ENCODE measurements at places on chromosomes 12 and 14.

DNA sequence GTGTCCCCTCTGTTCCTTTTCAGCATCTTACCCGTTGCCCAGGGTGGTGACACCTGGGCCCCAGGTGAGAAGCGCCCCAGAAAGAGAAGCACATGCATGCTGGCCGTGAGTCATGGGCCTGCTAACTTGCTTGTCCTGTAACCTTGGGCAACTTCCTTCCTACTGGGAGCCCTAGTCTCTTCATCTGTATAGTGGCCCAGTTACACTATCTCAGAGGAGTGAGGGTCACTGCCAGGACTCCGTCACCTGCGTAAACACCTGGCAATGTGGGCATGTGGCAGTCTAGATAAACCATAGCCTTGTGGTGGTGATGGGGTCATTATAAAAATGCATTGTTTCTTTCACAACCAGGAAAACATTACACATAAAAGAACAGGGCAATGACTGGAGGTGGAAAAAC lies 125.2 kb downstream of the SLC25A47 start:
- H3K27me3 ChIP-seq = no peaks in the 10 kb centered on the region
- no peak overlapping the region for H3K4me3 ChIP-seq
- H3K36me3 ChIP-seq = peaks cover 4% of the 10 kb centered on the region
- H3K27ac ChIP-seq = no peak overlapping the region
- no peak for DNase-seq

GRCh38 chr12:89351489-89352241 lies 636 bp downstream of the DUSP6 start:
- peaks cover 66% of the 10 kb centered on the region for H3K4me1 ChIP-seq
- H3K27ac ChIP-seq = peak overlapping the region; percentile 96
- no peaks in the 10 kb centered on the region for H3K27me3 ChIP-seq
- DNase-seq = peak; percentile 66
- no peaks in the 10 kb centered on the region for H3K36me3 ChIP-seq

- H3K4me1 ChIP-seq = peaks cover 40% of the 10 kb centered on the region
- no peak overlapping the region for H3K27ac ChIP-seq
- no peaks in the 10 kb centered on the region for H3K27me3 ChIP-seq
- H3K4me3 ChIP-seq = no peak overlapping the region
These were observed 3.3 kb upstream of the SMARCC2 start for GRCh38 chr12:56192582-56192981.

DNA sequence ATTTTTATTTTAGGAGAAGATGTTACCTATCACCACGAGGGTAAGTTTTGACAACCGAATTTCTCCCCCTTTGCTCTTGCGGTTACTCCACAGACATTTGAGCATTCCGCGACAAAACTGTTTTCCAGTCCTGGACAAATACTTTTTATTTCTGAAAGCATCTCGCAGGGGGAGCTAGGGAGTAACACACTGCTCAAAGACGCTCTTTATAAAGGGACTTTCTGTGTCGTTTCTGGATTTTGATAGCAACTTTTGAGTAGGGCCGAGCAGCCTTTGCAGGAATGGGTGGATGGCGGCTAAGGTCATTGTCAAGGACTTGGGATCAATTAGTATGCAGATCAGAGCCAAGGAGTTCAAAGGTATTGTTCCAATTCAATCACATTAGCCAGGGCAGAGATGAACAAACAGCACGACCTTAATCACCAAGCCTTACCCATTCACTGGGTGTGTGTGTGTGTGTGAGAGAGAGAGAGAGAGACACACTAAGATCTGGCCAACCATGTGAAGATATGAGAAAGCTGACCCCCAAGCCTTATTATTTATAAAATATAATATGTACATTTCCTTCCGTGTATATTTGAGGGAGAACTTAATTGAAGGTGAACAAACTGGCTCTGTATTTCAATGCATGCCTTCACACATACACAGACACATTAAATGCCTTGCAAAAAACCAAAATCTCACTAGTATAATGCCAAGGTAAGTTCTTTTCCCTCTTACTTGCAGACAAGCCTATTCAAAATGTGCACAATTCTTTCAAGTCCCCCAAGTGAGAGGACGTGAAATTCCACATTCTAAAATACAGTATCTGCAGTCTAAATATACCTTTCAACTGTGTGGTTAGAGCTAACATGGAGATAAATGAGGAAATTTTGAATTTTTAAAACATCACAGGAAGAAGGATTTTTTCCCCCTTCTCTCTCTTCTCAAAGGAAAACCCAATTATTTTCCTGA lies 613.8 kb downstream of the VRK1 start:
- no peaks in the 10 kb centered on the region for H3K36me3 ChIP-seq
- H3K4me3 ChIP-seq = no peak overlapping the region
- no peaks in the 10 kb centered on the region for H3K4me1 ChIP-seq
- no peak overlapping the region for H3K27ac ChIP-seq

Data from naive B cell (primary cell).